ENCODE measurements at places on chromosomes 5 and 9.

GRCh38 chr9:77826621-77827020, 178.5 kb upstream of the GNA14 start:
- DNase-seq, result no peak

GRCh38 chr5:27590503-27590902, 552.1 kb upstream of the CDH9 start:
- DNase-seq, result no peak

DNA sequence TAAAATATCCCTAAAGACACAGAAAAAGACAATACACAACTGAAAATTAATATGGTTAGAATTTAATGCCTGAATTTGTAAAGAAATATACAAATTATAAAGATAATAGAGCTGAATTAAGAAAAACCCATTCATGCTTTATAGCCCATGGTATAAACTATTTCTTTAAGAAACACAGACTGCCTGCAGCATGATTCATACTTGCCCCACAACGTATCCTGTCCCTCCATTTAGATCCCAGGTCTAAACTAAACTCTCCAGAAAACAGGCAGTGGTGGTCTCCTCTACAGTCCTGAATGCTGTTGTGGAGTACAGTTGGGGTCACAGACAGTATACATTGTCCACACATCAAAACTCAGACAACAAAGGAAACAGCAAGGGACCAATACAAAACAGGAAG, 24.8 kb downstream of the IL6ST start:
- DNase-seq, result no peak

DNA sequence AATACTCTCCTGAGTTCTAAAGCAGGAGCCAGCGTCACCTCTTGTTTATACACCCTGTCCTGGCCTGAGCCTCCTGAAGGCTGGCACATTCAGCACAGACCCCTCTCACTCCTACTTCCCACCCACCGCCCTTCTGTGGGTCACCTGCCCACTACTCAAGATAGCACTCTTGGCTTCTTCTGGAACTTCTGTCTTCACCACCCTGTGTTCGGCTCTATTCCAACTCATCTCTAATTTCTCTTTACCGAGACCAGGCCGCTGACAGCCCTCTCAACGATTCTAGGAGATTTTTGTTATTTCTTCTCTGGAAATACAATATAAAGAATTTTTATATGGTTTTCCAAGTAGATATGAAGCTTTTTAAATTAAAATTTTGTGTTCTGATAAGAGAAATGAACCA, 57.4 kb downstream of the IRF1 start:
- no peak for DNase-seq

DNA sequence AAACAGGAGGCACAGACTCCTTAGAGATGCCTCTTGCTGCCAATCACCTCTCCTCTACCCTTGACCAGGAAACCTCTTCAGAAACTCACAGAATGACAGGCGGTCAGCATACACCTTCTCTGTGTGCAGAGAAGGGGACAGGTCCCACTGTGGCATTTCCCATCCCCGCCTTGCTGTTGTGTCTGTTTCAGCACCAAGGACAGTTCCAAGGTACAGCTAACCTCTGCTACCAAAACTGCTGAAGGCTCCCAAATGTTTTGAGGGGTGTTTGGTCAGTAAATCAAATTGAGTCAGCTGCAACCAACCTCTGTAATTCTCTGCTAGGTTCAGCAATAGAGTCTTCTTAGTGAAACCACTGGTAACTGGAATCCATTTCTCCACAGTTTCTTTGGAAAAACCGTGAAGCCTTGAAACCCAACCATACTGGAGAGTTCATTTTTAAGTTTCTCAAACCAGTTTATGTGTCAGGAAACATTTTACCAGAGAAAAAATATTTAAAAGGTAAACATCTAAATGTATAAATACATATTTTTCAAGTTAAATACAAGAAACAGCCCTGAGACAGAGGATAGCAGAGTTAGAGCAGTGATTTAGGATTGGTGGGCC, 122.0 kb downstream of the DRD1 start:
- DNase-seq, result no peak

- no peak for DNase-seq
These were observed 127.5 kb upstream of the CCNG1 start for GRCh38 chr5:163309914-163310313.

DNA sequence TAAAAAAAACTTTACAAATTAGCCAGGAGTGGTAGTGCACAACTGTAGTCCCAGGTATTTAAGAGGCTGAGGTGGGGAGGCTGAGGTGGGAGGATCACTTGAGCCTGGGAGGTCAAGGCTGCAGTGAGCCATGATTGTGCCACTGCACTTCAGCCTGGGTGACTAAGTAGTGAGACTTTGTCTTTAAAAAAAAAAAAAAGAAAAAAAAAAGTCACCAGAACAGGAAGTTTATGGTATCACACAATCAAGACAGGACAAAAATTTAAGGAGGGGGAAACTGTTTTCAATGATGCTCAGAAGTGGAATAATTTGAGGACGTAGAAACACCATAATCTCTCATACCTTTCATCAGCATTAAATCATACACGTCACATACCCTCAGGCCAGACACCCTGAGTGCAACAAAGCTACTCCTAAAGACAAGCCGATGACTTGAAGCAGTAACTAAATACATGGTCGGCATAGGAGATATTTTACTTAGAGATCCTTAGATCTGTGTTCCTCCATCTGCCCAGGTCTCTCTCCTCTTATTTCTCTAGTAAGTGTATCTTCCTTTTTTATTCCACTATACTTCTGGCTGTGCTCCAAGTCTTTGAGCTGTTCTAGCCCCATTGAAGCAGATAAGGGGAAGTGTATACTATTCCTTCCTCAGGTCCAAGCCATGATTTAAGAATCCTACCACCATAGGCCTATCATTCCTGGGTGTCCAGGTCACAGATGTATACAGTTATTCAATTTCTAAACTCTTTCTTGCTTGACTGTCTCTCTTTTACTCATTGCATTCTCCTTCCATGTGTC, 91.3 kb upstream of the APC start:
- no peak for DNase-seq

DNA sequence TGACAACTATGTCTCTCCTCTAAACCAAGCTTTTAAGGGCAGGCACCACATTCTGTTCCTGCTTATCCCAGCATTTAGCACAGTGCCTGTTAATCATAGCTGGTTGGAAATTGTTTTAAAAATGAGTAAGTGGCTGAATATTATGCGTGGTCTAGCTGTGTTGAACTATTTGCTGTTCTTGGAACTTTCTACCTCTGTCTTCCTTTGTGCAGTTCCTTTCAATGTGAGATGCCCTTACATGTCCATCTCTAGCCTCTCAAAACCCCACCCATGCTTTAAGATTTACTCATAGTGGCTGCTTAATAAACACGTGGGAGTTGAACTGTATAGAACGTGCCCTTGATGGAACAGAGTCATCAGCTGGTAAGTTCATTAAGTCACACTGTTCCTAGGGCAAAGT, 34.5 kb downstream of the C9orf57 start:
- no peak for DNase-seq

DNA sequence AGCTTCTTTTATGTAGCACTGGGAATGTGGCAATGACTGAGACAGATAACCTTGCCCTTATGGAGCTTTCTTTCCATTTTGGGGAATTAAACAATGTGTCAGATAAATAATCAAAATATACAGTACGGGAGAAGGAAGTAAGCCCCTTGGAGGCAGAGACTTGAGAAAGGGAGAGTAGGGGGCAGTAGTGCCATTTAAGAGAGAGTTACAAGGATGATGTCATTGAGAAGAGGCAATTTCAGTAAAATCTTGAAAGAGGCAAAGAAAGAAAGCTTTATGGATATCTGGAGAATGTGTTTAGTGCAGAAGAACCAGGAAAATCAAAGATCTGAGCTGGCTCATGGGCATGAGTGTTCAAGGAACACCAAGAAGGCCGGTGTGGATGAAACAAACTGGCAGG, 77.3 kb downstream of the KCTD16 start:
- DNase-seq, result no peak
